ENCODE measurements at places on chromosomes 1 and 21. TPM values are rescaled to one million over a fixed set of nuclear protein-coding genes. Genes with fewer than 3 reads are reported as not detected.

DNA sequence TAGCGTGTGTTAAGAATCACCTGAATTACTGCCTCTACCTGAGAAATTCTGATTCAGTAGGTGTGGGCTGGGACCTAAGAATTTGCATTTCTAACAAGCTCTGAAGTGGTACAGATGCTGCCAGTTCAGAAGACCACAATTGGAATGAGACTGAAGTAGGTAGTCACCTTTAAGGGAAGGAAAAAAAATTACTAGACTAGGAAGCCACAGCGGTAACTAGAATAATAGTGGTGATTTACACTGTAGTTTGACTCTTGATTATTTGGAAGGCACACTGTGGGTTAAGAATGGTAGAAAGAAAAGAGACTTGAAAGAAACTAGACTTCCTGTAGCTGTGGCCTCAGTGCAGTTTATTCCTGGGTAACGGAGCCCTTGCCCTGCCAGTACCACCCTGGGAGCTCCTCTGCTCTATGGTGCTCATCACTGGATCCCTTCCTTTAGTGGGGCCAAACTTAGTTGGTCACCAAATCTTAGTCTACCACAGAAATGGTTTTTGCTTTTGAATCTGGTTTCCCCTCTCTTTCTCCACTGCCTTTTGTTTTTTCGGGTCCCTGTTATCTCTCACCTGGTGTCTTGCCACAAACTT lies 43.6 kb downstream of the ARID1A start:
- no peak for DNase-seq

- DNase-seq: peak; percentile 20
Observed at GRCh38 chr21:15768045-15768601, 38.3 kb downstream of the USP25 start.

DNA sequence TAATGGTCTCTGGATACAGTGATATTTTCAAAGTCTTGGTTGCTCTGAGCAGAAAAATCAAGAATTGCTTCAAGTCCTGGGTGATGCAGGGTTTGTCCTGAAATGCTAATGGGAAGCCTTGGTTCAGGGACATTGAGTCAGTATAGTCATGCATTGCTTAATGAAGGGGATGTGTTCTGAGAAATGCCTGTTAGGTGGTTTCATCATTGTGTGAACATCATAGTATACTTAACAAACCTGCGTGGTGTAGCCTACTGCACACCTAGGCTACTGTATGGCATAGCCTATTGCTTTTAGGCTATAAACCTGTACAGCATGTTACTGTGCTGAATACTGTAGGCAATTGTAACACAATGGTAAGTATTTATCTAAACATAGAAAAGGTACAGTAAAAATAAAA lies 36.4 kb downstream of the TBCE start:
- DNase-seq: no peak

DNA sequence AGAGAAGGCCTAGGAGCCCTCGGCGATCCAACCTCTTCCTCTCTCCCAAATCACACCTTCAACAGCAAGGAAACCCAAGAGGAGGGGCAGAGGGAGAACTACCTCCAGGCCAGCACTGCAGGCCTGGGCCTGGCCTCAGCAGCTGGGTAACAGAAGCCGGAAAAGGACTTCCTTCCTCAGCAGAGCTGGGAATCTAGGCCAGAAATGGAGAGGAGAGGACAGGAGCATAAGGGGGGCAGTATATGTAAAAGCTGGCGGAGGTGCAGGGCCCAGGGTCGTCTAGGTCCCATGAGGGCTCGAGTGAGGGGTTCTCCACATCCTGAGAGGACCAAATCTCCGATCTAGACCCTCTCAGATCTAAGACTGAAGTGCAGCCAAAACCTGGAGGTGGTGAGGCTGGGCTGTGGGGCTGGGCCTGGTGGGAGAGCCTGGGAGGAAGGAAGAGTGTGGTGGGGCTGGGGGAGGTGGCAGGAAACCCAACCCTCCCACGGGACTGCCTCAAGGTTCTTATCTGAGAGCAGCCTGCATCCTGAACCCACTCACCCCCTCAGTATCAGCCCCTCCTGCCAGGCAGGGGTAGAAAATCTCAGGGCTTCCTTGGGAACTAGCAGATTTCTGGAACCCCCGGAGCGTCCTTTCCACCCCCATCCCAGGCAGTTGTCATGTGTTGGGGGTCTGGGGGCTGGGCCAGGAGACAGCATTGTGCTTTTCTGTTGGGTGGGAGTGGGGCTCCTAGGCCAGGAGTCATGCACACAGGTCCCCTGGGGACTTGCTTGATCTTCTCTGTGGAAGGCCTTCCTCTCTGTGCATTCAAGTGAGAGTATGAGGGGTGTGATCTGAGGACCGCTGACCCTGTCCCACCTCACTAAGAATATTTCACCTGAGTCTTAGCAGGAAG lies 33.0 kb downstream of the PIK3C2B start:
- no peak for DNase-seq

DNA sequence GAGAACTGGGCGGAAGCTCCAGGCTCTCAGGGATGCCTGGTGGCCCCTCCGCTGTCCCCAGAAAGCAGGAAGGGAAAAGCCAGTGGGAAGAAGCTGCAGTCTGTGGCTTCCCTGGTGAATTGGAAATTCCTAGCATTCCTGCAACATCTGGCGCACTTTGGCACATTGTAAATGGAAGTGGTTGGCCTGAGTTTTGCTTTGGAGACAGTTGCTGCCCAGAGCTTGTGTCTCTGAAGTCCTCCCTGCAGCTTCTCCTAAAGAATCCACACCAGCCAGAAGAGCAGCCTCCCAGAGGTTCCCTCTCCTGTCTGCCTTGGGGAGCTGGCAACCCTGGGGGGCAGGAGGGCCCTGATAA lies 48.2 kb downstream of the ARHGEF10L start:
- peak; percentile 75 for DNase-seq

- DNase-seq: no peak
Observed at GRCh38 chr1:152024223-152024622, 12.6 kb downstream of the S100A11 start.

- peak; percentile 69 for DNase-seq
Observed at GRCh38 chr1:19081218-19081893, 124.9 kb upstream of the IFFO2 start.

DNA sequence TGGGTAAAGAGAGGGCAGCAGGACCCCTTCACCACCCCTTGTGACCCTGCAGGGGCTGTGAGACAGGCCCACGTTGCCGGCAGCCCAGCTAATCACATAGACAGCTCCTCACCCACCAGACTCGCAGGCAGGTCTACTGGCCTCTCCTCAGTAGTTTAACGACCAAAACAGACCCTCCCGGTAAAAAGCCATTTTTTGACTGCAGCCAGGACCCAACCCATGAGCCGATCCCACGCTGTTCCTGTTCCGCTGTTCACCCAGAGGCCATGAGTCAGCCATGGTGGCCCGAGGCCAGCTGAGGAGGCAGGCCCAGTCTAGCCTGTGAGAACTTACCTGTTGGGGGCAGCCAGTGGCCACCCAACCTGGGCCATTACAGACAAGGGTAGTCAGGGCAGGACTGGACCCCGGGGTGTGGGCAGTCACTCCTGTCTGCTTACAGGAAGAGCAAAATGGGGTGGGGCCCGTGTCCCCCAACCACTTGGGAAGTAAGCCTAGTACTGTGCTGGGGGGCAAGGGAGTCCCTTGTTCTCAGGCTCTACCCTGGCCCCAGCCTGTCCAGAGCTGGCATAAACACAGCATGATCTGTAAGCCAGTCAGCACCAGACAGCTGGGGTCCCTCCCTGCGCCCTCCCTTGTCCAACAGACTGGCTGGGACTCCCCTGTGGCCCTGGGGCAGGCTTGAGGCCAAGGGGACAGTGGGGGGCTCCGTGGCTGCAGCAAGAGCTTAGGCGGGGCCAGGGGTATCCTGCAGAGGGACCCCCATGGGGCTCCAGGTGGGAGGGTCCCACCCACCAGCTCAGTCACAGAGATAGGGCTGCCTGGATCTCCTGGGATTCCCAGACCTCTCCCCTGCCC lies 61.9 kb downstream of the WNT9A start:
- DNase-seq: peak; percentile 64

- no peak for DNase-seq
Observed at GRCh38 chr1:222886194-222886854, 71.5 kb downstream of the DISP1 start.

DNA sequence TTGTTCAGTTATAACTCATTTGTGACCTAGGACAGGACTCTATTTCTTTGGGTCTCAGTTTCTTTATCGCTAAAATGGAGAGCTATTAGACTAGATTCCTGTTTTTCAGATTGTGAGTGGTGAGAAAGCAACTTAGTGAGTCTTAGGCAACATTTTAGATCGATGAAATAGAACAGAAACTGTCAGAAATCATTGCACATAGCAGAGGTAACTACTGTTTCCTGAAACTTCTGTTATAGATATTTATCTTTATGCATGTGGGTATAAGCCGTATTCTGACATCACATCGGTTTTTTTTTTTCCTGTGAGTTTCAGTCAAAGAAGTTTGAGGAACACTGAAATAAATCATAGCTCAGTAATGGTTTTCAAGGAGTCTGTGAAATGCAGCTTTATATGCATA lies 42.1 kb upstream of the DNAJC6 start:
- no peak for DNase-seq

GRCh38 chr1:190049314-190049713 lies 428.4 kb downstream of the BRINP3 start:
- no peak for DNase-seq

DNA sequence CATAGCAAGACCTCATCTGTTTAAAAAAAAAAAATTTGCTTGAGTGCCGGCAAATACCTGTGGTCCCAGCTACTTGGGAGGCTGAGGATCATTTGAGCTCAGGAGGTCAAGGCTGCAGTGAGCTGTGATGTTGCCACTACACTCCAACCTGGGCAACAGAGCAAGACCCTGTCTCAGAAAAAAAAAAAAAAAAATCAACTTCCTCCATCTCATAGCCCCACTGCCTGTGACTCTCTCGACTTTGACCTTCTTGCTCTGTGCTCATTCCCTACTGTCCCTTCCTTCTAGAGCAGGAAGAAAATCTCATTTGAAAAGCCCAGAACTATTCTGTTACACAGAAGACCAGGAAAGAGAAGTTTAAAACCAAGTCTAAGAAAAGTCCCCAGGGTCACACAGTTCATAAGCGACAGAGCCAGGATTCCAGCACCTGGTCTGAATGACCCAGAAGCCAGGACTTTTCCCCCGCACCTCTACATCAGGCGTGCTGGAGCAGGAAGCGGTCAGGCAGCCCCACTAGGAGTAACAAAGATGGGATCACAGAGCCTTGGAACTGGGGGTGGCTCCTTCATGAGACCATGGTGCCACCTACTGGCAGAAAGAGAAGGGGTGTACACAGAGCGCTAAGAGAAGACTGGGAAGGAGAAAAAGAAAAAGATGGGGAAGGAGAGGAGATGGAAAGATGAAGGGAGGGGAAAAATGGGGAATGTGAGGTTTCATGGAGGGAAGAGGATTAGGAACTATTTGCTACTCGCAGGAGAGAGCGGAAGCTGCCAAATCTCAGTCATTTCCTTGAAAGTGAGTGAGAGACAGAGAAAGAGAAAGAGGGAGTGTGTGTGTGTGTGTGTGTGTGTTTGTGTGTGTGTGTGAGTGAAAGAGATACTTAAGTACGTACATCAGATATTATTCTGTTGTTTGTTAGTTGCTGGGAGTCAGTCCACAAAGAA lies 3.1 kb upstream of the P3R3URF start:
- DNase-seq: peak; percentile 88

- no peak for DNase-seq
Observed at GRCh38 chr1:156804572-156805243, 11.9 kb downstream of the SH2D2A start.

DNA sequence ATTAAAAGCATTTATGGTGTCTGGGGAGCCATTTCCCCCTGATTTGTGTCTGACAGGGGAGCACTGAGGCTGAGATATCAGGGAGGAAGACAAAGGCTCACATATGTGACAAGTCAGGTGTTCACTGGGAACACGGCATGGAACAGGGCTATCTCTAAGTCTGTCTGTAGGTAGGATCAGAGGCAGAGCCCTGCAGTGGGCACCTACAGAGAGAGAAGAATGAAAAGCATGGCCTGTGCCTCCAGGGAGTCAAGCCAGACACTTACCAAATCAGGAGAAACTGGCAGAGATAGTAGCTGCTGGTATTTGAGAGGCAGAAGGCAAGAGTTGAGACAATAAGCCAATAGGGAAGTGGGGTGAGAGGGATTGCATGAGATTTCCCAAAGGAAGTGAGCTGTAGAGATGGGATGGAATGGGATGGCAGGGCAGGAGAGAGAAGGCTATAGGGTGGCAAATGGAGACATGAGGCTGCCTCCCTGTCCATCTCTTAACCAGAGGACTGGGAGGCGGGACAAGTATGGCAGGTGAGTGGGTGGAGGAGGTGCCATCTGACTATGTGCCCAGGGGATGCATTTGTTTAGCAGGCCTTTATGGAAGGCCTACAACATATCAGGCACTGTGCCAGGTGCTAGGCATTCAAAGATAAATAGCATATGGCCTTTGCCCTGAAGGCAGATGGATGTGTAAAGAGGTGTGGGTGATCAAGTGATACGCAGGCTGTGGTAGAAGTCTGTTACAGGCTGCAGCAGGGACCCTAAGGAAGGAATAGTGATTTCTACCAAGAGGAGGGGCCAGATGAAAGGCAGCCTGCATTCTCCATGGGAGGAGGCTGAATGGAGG lies 136.2 kb upstream of the IPO9 start:
- no peak for DNase-seq

DNA sequence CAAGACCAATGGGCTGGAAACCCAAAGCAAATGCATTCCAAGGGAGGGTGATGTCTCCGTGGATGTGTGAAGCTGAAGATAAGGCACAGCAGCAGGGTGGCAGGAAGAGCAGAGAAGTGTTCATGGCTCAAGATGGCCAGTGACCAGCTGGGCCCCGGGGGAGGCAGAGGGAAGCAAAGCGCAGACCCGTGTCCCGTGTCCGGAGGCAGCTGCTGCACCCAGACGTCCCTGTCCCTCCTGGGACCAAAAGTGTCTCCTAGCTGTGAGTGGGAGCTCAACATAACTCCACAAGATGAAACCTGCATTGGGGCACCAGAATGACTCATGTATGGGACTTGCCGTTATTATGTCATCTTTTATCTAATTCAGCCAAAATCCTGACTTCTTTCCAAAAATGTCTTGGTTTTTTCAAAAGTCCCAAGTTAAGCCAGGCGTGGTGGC lies 118.2 kb downstream of the RIPK4 start:
- peak; percentile 15 for DNase-seq

The GNG12 gene
- total RNA-seq: 103 TPM

The LRRC39 gene
- 0.50 TPM for total RNA-seq

The HS2ST1 gene
- 24.7 TPM for total RNA-seq

The KCNQ4 gene
- total RNA-seq: under 0.01 TPM

The SGIP1 gene
- total RNA-seq: 11.0 TPM

The LCE6A gene
- total RNA-seq: not detected

The NT5C1A gene
- not detected for total RNA-seq

The CELA3B gene
- total RNA-seq: not detected

The APCS gene
- not detected for total RNA-seq

The FMO2 gene
- total RNA-seq: 125 TPM

The LCE1E gene
- not detected for total RNA-seq

The RAVER2 gene
- 7.7 TPM for total RNA-seq

The CYP2J2 gene
- 0.17 TPM for total RNA-seq

The RIMS3 gene
- 0.33 TPM for total RNA-seq
